ENCODE measurements at places on chromosomes 16 and 17. TPM values are rescaled to one million over a fixed set of nuclear protein-coding genes. Genes with fewer than 3 reads are reported as not detected.

Gene TMEM88
- total RNA-seq: 1.7 TPM

Gene ST6GALNAC1
- 16.9 TPM for total RNA-seq

Gene RRN3
- total RNA-seq: 16.5 TPM

Gene IRX5
- total RNA-seq: 7.5 TPM

Gene SOCS1
- total RNA-seq: 2.8 TPM

Gene SP6
- total RNA-seq: 5.9 TPM

Gene KRTAP9-2
- not detected for total RNA-seq

Gene CDH16
- total RNA-seq: 5.0 TPM

Gene COQ9
- 44.6 TPM for total RNA-seq

Gene CCL4
- not detected for total RNA-seq

Gene TADA2A
- total RNA-seq: 8.2 TPM

Gene GP1BA
- total RNA-seq: not detected

Gene KCNJ18
- total RNA-seq: not detected

Gene MYLK3
- total RNA-seq: 0.08 TPM

Gene PDP2
- 9.6 TPM for total RNA-seq

Gene CTRB2
- total RNA-seq: not detected

Gene CCDC144A
- total RNA-seq: 1.4 TPM

Gene MYH11
- total RNA-seq: 21.6 TPM

Gene C17orf50
- total RNA-seq: not detected

Gene CMTM3
- total RNA-seq: 3.7 TPM

Gene NRN1L
- not detected for total RNA-seq

Gene NHLRC4
- 0.12 TPM for total RNA-seq

Gene SMARCD2
- 68.3 TPM for total RNA-seq

Gene C1QTNF1
- 4.1 TPM for total RNA-seq

Gene ANKRD40CL
- total RNA-seq: not detected

Gene HS3ST4
- 2.1 TPM for total RNA-seq

Gene PIPOX
- total RNA-seq: 0.64 TPM

Gene CHMP1A
- total RNA-seq: 69.5 TPM

Gene FNDC8
- not detected for total RNA-seq

Gene CDK5RAP3
- 73.4 TPM for total RNA-seq

Gene IQCK
- 4.7 TPM for total RNA-seq

Gene RNF227
- 2.4 TPM for total RNA-seq

Gene SCGB1C2
- not detected for total RNA-seq

Gene CD300H
- total RNA-seq: not detected

Gene TP53TG3B
- not detected for total RNA-seq

Gene TNFRSF17
- 0.24 TPM for total RNA-seq

Gene NPIPB6
- total RNA-seq: 1.00 TPM

Gene UTS2R
- total RNA-seq: not detected

Gene KRTAP2-2
- not detected for total RNA-seq

Gene BCO1
- total RNA-seq: 0.32 TPM

Gene EZH1
- total RNA-seq: 14.4 TPM

Gene DCTN5
- 42.3 TPM for total RNA-seq

Gene HEATR9
- not detected for total RNA-seq

Gene TBC1D3G
- total RNA-seq: not detected

Gene PABPN1L
- not detected for total RNA-seq

Gene GRN
- total RNA-seq: 767 TPM

Gene IFI35
- 7.7 TPM for total RNA-seq

Gene PLD6
- total RNA-seq: 0.44 TPM

Gene TBC1D3E
- not detected for total RNA-seq

Gene DHRS7C
- total RNA-seq: not detected

Gene RAMP2
- total RNA-seq: 4.5 TPM

Gene LCAT
- total RNA-seq: 4.1 TPM

Gene KCNH4
- not detected for total RNA-seq

Gene SLC6A2
- total RNA-seq: not detected

Gene TNP2
- total RNA-seq: not detected

Gene TBC1D26
- not detected for total RNA-seq
